ENCODE measurements at places on chromosomes 2 and 18.

DNA sequence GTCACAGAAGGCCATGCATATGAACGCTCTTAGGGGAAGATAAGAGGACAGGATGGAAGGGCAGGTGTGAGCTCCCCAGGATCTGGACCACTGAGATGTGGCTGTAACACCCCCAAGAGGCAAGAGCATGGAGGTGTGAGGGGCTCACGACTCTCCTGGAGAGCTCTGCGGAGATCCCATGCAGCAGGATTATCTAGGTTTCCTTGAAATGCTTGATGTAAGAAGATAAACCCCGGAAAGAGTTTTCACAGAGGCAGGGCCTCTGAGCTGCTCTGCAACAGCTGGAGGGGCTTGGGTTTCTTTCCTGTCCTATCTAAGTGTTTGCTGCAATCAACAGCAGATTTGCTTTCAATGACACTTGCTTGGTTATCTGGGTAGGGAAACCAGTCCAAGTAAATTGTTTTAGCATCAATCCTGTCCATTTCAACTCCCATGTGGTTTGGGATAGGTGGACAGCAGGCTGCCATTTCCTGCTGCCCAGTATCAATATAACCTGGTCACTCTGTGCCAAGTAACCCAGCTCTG is 138.9 kb downstream of the SMAD2 start:
- DNase-seq, result no peak

- no peak for DNase-seq
These were observed 90.7 kb upstream of the TNP1 start for GRCh38 chr2:216950547-216950946.

DNA sequence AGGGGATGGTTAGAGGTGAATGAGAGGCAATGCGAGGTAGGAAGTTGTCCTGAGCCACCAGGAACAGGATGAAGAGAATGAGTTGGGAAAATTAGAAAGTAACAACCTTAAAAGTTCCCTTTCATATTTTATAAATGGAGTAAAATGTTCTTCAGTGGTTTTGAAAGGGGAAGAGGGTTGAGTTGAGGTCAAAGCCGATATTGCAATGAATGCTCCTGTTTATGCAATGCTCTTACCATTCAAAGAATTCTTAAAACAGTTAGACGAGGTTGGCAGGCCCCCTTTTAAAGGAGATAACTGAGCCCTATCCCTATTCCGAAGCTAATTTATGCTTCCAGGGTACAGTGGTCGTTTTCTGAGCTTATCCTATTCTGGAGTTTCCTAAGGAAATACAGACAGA is 2110.3 kb upstream of the CELF4 start:
- no peak for DNase-seq

DNA sequence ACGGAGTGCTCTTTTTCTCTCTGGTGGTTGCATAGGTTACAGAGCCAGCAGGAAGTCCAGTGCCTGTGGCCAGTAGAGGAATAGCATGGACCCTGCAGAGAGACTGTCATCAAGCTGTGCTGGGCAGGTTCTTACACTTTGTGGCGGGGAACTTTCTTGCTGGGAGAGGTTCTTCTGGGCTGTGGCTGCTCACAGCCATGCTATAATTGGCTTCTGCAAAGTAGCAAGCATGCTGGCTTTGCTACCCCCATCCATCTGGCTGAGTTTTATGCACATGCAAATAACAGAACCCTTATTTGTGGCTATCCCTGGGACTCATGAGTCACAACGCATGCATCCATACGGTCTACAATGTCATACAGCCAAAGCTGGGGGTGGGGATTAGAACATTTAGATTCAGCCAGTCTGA is 68.9 kb downstream of the PLCL1 start:
- DNase-seq, result peak; percentile 60

- DNase-seq, result no peak
These were observed 323.9 kb upstream of the NRP2 start for GRCh38 chr2:205358351-205358815.

DNA sequence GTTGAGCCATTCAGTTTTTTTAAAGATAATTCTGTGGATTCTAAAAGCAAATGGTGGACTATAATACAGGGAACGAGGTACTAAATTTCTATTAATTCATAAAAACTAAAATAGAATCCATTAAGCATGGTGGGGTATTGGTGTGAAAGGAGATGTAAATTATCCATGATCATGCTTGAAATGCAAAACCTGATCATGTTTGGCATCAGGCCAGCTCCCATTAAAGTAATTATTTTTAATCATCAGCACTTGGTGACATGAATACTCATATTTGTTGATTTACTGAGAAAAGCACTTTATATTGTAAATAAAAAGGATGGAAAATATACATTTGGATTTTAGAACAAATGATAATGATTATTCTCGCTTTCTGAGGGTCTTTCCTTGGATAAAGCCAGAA is 232.3 kb upstream of the MEIS1 start:
- DNase-seq, result no peak

GRCh38 chr2:101337877-101338276 is 29.4 kb upstream of the RNF149 start:
- DNase-seq, result no peak

GRCh38 chr18:12606592-12607315 is 51.2 kb downstream of the SPIRE1 start:
- no peak for DNase-seq

- DNase-seq, result no peak
These were observed 2148.4 kb upstream of the CELF4 start for GRCh38 chr18:39713961-39714360.

GRCh38 chr18:75869162-75869561 is 441.7 kb upstream of the SMIM21 start:
- no peak for DNase-seq

- DNase-seq, result no peak
These were observed 16.3 kb downstream of the NRP2 start for GRCh38 chr2:205698286-205699268.

DNA sequence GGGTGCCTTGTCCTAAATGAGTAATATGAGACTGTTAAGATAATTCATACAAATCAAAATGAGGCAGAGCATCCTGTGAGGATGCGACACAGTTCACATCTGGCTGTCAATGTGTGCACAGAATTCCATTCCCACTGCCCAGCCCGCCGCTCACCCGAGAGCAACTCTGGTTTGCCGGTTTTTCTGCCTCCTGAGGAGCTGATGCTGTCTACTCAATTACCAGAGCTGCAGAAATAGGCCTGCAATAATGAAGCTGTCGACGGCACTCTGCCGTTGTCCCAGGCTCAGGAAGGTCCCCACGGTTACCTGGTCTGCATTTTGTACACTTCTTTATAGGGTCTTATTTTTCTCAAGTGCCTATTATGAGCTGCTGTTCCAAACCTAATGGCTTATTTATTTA is 55.7 kb upstream of the LYPD1 start:
- no peak for DNase-seq

DNA sequence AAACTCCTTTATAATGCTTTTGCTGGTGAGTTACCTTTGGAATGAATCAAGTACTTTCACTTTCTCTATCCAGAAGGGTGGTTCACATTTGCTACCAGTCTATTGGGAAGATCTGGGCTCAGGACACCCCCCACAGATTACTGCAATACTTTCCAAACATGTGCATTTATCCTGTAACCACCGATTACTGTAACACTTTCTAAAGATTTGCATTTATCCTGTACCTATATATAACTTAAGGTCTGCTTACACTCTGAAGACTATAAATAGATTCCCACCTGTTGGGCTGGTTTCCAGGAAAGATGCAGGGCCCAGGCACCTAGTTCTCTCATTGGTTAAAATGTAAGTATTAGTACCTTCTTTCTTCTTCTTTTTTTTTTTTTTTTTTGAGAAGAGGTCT is 113.0 kb upstream of the NEDD4L start:
- DNase-seq, result no peak

GRCh38 chr2:118508282-118508681 is 339.2 kb downstream of the EN1 start:
- no peak for DNase-seq

- no peak for DNase-seq
These were observed 94.3 kb upstream of the TWSG1 start for GRCh38 chr18:9240270-9240669.

- no peak for DNase-seq
These were observed 318.7 kb upstream of the ID2 start for GRCh38 chr2:8363161-8363560.

DNA sequence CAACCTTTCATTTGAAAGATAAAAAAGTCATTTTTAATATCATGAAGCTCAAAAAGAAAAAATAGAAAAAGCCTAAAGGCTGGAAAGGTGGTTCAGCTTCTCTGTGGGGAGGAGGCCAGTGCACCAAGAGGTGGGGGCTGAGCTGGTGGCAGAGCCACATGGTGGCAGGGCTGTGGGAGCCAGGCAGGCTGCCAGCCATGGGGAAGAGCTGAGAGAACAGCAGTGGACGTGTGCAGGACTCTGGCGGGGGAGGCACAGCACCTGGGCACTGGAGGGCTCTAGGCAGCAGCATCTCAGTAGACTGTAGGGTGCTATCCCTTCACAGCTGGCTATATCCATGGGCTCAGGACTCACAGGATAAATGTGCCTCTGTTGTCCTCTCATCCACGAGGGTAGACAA is 47.8 kb downstream of the STK25 start:
- DNase-seq, result no peak

DNA sequence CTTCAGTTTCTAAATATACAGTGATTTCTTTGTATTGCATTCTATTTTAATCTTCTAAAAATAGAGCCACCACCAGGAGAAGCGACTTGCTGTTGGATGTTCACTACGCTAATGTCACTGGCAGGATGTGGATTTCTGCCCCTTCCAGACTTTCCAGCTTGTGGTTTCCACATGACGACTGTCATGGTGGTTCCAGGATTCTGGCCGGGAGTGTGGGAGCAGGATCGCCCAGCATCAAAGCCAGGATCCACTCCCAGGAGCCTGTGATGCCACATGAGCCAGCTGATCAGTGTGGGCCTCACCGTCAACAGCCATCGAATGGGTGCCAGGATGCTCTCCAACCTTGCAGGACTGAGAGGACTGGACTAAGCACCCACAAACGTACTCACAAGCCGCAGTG is 148.8 kb downstream of the HDAC4 start:
- no peak for DNase-seq

- no peak for DNase-seq
These were observed 129.6 kb upstream of the CNGA3 start for GRCh38 chr2:98216616-98217015.

DNA sequence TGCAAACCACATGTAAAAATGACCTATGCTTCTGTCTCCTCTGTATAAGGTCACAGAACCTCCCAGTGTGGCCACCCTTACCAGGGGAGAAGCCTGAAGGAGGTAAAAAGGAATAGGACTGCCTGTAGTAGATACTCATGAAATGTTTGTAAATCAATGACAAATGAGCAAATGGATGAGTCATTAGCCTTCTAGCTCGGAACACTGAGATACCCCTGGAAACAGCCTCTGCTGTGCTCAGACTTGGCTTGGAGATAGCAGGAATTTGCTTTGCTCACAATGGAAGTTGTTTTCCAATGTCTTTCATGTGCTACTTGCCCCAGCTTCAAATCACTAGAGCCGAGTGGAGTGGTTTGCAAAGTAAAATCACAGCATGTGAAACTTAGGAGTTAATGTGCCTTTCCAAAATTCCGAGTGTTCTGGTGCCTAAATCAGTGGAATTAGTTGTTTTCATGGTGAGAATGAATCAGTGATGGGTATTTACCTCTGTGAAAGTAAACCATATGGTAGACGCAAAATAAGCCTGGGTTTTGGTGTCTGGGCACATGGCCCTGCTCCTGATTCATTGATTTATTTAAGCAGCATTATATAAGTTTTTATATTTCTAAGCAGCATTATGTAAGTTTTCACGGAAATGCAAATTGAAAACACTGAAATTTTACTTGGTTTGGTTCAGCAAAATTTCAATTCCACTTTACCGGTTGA is 154.0 kb upstream of the MAP3K20 start:
- peak; percentile 24 for DNase-seq

- DNase-seq, result no peak
These were observed 982.6 kb downstream of the BCL11A start for GRCh38 chr2:59570818-59571217.

DNA sequence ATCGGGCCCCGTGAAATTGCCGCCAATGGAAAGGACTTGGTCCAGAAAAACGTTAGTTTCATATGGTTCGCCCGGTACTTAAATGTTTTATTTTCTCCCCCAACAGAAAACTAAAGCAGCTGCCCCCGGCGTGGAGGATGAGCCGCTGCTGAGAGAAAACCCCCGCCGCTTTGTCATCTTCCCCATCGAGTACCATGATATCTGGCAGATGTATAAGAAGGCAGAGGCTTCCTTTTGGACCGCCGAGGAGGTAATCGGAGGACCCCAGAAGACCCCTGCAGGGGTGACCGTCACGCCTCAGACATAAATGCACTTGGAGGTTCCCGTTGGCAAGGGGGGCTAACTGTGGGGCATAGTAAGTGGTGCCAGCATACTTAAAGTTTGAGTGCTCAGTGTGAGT is 742 bp downstream of the RRM2 start:
- DNase-seq, result no peak

DNA sequence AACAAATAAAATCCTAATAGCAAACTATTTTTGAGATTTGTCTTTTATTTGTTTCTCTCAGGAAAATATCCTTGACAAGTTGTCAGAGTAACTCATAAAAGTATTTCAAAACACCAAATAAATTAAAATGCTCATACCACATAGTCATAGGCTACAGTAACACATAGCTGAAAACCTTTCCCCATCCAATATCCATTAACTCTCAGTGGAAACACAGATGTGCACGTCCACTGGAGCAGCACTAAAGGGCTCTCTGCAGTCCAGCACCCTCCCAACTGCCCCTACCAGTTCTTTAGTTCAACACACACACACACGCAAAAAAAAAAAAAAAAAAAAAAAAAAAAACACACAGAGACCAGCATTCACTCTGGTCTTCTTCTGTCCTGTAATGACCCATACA is 879 bp upstream of the XDH start:
- DNase-seq, result no peak

DNA sequence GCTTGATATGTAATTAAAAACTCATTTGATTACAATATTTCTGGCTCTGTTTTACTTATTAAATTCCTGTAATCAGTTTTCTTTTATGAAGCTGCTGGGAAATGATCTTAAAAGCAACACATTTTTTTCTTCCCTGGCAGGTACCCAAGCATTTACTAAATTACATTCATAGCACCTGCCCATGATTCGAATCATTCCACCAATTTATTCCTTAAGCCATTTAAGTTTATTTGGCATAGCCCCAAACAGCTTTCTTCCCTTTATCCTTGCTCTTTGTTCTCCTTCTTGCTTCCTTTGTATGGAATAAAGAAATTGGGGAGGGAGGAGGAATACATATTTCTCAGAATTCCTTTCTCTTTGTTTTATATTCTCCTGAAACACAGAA is 241.3 kb downstream of the AGPS start:
- no peak for DNase-seq

- no peak for DNase-seq
These were observed 339.0 kb upstream of the LRRTM1 start for GRCh38 chr2:80643598-80643997.

Data from non-pigmented ciliary epithelial cell (primary cell).